ENCODE measurements at places on chromosomes 7 and 10.
A peak's percentile ranks its signal among the peaks of the same experiment; 100 is the strongest.

- no peak for DNase-seq
These were observed 26.4 kb upstream of the ADRB1 start for GRCh38 chr10:114017271-114017670.

DNA sequence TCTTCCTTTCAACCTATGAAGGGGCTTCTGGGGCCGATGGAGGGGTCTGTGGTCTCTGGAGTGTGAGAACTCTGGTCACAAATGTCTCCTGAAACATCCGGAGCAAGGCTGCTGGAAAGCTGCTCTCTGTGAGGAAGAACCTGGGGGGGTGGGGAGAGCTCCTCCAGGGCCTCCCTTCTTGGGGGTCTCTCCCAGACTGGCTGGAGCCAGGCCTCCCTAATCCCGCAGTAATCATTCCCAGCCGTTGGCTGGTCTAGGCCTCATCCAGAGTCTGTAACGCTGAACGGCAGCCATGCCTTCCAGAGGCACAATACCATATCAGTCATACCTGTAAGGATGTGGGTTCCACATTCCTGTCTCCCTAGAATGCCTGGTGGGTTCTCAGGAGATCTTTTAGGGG, 4.4 kb upstream of the LZTS2 start:
- DNase-seq: no peak

GRCh38 chr7:44275957-44276570, 49.3 kb downstream of the CAMK2B start:
- DNase-seq: peak; percentile 29

DNA sequence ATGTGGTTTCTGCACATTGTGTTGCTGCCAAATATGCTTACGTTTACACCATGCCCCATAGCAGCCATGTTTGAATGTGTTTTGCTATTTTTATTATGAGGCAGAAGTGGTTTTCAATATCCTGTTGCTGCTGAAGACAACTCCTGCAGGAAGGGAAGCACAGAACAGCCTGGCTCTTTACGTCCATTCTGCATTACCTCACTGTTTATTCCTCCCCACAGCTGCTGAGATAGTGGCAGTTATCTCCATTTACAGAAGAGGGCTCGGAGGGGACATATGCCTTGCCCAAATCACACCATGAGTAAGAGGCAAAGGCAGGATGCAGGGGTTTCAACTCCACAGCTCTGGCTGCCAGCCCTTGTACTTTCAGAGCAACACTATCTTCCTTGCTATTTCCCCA, 35.3 kb downstream of the PLPP4 start:
- peak; percentile 2 for DNase-seq

DNA sequence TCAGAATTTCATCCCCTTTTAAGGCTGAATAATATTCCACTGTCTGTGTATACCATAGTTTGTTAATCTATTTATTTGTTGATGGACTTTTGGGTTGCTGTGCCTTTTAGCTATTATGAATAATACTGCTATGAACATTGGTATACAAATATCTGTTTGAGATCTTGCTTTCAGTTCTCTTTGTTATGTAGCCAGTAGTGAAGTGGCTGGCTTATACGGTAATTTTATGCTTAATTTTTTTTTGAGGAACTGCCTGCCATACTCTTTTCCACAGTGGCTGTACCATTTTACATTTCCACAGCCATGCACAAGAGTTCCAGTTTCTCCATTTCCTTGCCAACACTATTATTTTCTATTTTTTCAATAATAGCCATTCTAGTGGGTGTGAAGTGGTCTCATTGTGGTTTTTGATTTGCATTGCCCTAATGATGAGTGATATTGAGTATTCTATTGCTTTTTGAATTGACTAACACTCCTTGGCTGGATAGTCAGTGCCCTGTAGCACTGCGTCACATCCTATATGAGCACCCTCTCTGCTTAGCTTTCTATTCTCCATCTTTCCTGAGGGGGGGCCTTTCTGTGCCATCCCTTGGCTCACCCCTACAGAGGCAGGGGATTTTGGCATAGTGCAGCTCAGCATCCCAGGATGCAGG, 29.4 kb upstream of the RAPGEF5 start:
- DNase-seq: no peak

- DNase-seq: no peak
These were observed 315.0 kb downstream of the CACNA2D1 start for GRCh38 chr7:82128546-82128945.

GRCh38 chr7:107632492-107632865, 28.1 kb upstream of the SLC26A4 start:
- DNase-seq: no peak

GRCh38 chr7:105672801-105673200, 91.5 kb upstream of the EFCAB10 start:
- DNase-seq: no peak

- no peak for DNase-seq
These were observed 77.5 kb upstream of the NPVF start for GRCh38 chr7:25305831-25306230.

- DNase-seq: no peak
These were observed 42.7 kb upstream of the CACNB2 start for GRCh38 chr10:18097524-18097923.

- DNase-seq: peak; percentile 63
These were observed 276.5 kb downstream of the MAGI2 start for GRCh38 chr7:79176859-79177477.

- DNase-seq: no peak
These were observed 32.4 kb upstream of the HSPA12A start for GRCh38 chr10:116774728-116775151.

DNA sequence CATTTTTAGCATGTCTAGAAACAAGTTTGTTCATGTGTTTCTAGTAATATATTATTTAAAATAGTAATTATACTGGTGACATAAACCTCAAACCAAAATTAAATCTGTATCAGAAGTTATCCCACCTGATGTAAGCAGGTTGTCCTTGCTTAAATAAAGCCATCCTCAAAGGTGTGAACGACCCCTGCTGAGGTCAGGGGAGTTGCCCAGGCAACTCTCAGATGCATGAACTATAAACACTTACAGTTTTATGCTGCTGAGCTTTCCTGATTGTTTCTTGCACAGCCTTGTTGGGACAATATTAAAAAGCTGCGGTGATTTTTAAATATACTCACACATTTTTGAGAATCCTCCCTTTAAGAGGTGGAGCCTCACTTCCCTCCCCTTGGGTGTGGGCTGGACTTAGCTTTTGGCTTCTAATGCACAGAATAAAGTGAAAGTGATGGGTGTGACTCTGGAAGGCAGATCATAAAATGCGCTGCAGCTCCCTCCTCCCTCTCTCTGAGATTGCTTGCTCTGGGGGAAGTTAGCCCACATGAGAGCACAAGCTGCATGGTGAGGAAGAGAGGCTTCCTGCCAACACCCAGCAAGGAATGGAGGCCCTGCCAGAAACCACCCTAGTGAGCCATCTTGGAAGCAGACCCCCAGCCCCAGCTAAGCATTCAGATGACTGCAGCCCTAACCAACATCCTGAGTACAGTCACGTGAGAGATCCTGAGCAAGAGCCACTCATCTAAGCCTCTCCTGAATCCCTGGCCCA, 152.7 kb downstream of the SKIDA1 start:
- DNase-seq: peak; percentile 58

- DNase-seq: no peak
These were observed 28.3 kb upstream of the LMTK2 start for GRCh38 chr7:98078197-98078870.

- no peak for DNase-seq
These were observed 190.5 kb downstream of the PPP1R9A start for GRCh38 chr7:95097851-95098250.

Data from common myeloid progenitor, CD34-positive (primary cell).